Trophoblast cell (in vitro differentiated cells and primary cell): ENCODE measurements at places on chromosomes 5 and 9.

DNA sequence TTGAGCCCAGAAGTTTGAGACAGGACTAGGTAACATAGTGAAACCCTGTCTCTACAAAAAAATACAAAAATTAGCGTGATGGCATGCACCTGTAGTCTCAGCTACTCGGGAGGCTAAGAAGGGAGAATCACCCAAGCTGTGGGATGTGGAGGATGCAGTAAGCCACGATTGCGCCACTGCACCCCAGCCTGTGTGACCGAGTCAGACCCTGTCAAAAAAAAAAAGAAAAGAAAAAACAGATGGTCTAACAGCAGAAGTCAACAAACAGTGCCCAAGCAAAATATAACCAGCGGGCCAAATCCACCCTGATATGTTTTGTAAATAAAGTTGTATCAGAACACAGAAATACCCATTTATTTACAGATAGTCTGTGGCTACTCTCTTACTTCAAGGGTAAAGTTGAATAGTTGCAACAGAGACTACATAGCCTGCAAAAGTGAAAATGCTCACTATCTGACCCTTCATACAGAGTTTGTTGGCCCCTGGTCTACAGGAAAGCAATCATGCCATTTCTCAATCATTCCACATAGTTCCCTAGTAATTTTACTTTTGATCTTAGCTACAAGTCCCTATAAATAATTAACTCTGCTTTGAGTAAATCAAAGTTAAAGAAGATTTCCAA lies 383.7 kb downstream of the TLE1 start:
- DNase-seq: no peak

- no peak for DNase-seq
Measured at GRCh38 chr5:178432421-178433272, 157.5 kb downstream of the COL23A1 start.

GRCh38 chr5:97121848-97122247 lies 20.6 kb downstream of the LIX1 start:
- DNase-seq: no peak

- DNase-seq: no peak
Measured at GRCh38 chr5:139799359-139799758, 3.8 kb downstream of the PSD2 start.

- DNase-seq: no peak
Measured at GRCh38 chr5:5079876-5080275, 60.3 kb upstream of the ADAMTS16 start.

- DNase-seq: no peak
Measured at GRCh38 chr9:127018935-127019334, 103.5 kb downstream of the ANGPTL2 start.

DNA sequence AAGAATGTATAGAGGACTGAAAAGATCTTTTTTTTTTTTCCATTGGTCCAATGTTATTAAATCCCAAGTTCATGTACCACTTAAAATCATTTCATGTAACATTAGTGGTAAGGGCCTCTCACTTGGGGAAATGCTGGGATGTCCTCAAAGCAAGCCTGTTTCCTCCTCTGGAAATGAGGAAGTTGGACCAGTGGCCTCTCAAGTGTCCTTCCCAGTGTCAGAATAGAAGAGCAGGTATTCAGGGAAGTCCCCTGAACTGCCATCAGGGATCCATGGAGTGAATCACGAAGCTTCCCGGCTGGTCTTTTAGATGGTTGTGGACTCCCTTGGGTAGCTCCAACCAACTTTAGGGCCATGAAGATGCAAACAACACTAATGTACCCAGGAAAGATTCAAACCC lies 55.2 kb upstream of the AFAP1L1 start:
- DNase-seq: no peak

DNA sequence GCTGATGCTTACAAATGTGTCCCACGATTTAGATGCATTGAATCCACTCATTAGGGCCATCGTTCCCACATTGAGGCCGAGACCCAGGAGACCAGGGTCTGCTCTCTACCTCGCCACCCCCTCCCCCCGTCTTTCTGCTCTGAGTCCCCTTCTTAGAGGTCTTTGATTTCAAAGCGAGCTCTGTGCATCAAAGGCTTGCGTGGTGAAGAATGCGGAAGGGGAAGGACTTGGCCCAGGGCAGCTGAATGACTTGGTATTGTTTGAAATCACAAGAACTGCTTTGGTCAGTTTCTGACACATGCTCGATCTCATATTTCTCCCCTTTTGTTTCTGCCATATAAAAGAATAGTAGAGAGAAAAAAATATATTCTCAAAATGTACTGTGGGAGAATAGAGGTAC lies 78.3 kb upstream of the IRX1 start:
- no peak for DNase-seq

DNA sequence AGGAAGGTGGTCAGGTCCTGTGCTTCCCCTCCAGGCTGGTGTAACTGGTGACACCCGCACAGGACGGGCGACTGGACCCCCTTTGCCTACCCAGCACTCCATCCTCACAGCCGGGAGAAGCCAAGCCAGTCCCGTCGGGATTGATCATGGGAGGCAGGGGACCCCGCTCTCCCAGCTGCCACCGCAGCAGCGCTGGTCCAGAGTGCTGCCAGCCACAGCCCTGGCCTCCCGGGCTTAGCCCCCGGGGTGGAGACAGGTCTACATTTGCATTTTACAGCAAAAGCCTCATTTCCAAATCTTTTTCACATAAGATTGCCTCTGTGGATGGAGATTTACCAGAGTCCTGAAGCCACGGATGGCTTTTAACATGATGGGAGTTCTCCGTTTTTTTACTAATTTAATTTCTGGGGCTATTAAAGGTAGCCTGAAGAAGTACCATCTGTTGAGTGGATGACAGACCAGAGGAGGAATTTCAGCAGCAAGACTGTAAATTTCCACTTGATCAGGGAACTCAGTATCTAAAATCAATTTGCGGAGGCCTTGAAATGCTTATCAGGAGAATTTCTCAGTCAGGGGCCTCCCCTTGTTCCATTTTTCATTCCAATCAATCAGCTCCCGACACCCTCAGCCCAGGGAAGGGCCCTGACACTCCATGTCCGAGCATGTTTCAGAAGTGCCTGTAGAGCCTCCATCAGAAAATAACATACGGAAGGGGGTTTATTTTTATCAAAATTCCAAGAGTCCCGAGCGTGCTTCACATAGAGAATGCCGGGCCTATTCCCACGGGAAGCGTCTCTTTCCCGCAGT lies 80.6 kb downstream of the OLFM1 start:
- no peak for DNase-seq

- no peak for DNase-seq
Measured at GRCh38 chr5:53166183-53166495, 56.6 kb upstream of the MOCS2 start.

DNA sequence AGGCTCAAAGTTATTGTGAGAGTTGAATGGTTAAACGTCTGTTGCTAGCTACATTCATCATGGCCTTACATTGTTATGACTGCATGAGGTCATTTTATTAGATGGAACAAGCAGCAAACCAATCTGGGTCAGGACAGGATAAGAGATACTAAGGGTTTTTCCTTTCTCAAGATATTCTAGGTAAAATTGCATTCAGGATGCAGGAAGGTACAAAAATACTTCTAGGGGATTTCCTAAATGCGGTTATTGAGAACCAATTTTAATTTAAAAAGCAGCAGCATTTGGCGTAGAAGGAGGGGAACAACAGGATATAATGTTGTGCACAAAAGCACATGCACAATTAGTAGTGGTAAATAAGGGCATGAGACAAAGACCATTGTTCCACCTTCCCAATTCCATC lies 39.2 kb upstream of the LURAP1L start:
- DNase-seq: no peak

DNA sequence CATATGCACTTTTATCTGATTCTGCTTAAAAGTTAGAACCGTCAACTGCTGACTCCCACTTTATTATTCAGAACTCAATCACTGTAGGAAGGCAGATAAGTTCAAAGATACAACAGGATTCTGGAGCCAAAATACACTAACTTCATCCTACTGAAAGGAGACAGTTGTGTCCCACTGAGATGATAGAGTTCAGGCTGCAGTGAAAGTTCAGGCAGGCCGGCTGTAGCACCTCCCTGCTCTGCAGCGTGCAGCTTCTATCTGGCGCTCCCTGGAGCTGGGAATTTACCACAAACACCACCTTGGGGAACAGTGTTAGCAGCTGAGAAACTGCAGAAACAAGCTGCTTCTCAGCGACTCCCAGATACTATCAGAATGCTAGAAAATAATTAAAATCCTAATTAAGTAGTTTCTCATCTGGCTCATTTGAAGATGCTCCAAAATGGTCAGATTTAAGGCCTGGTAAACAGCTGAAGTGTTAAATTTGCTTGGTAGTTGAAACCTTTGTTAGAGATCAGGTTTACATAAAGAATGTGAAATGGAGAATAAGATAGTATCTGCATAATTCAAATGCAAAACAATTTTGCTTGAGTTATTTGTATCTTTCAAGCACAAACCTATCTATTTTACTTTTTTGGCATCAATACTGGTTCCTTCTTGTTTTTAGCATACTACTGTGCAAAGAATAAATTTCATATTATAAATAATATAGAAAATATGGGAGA lies 52.3 kb upstream of the CNTLN start:
- DNase-seq: no peak

DNA sequence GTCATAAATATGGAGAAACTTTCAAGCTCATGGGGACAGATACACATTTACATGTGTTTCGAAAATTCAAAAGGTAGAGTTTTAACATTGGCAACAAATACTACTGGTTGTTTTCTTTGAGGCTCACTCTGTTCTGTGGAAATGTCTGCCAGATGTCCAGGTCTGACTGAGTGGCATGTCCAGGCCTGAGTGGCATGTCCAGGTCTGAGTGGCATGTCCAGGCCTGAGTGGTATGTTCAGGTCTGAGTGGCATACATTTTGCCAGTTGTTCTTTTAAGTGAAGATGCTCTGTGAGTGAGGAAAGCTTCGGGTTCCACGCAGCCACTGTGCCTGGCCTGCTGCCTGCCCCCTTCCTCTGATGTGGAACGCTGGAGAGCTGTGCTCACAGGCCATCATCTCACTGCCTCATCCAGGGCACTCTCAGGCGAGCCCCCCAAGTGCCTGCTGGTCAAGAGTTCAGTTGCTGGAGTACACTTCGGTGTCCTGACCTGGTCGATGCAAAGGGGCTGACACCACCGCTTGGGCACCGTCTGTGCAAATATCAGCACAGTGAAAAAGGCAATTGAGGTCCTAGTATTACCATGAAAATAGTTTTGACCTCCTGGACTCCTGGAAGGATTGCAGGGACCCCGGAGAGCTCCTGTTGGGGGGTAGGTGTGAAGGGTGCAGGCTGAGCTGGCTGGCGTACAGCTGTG lies 89.9 kb downstream of the EHMT1 start:
- DNase-seq: no peak

DNA sequence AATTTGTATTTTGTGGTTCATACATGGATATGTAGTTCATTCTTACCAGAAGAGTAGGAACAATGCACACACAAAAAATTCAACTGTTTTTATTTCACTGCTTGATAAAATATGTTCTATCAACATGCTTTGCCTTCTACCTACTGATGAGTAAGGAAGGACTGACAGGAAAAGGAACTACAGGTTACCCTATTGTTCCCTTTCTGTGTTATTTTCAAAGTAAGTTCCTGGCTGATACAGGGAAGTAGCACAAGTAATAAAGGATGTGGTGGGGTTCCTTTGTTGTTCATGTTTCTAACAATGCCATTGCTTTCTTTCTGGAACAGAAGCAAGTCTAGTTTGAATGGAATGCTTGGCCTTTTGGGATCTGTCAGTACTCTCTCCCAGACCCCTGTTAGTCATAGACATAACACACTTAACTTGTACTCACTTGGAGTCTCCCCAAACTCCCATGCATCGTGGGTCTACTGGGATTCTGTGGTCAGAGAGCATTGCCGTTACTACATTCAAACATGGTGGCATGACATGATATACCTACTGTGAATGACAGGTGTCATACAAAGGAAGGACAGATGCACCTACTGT lies 20.2 kb upstream of the ALDOB start:
- DNase-seq: no peak

DNA sequence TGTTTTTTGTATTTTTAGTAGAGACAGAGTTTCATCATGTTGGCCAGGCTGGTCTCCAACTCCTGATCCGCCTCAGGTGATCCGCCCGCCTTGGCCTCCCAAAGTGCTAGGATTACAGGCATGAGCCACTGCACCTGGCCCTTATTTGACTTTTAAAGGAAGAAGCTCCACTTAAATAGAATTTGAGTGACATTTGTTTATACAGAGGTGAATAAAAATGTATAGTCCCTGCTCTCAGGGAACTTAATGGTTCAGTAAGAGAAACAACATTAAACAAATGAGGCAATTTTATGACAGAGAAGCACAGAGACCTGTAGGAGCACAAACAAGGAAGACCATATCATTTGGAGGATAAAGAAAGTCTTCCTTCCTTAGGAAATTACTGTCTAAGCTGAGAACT lies 65.7 kb downstream of the C9orf152 start:
- peak; percentile 38 for DNase-seq

- DNase-seq: no peak
Measured at GRCh38 chr5:180824630-180825476, 22.2 kb upstream of the MGAT1 start.

DNA sequence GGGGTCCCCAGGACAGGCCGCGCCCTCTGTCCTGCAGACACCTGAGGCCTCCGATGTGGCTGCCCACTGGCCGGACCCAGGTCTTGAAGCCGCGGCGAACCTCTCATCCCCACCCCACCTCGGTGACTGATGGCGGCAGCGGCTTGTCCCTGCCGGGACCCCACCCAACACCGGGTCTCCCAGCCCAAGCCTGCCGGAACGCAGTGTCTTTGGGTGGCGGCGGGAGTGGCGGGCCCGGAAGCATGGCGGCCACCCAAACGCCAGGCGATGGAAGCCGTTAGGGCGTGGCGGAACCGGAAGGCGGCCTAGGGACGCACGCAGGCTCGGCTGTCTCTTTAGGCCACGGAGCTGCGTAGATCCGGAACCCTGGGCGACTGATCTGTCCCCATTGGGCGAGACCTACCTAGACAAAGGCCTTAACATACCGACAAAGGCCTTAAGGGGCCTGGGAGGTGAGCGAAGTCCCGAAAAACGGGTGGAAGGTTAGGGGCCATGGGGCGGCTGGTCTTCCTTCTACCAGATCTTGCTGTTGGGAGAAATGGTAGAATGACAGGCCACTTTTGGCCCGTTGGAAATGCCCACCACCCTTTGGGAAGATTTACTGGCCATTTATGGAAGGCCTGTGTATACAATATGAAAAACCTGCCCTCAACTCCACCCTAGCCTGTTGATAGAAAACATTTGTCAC lies 94.6 kb upstream of the SMC2 start:
- DNase-seq: no peak

- DNase-seq: no peak
Measured at GRCh38 chr9:4792054-4792571, 631 bp upstream of the RCL1 start.

DNA sequence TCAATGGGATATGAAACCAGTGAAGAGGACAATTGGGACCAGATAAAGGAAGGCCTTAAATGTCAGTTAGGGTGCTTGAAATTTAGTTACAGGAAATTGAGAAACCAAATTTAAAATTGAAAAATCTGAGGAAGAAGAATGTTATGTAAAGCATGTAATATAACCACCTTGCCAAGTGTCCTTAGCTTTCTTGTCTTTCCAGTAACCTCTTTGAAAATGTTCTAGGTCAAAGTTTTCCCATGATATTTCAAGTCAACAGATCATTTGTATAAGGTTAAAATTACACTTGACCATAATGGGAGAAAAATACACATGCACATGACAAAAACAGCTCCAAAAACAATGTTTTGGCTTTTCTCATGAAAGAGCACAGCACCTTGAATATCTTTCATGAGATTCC lies 21.1 kb downstream of the LOX start:
- DNase-seq: no peak

GRCh38 chr9:87643778-87644570 lies 81.9 kb upstream of the CTSL start:
- no peak for DNase-seq
